ENCODE measurements at places on chromosomes 3 and 15.

DNA sequence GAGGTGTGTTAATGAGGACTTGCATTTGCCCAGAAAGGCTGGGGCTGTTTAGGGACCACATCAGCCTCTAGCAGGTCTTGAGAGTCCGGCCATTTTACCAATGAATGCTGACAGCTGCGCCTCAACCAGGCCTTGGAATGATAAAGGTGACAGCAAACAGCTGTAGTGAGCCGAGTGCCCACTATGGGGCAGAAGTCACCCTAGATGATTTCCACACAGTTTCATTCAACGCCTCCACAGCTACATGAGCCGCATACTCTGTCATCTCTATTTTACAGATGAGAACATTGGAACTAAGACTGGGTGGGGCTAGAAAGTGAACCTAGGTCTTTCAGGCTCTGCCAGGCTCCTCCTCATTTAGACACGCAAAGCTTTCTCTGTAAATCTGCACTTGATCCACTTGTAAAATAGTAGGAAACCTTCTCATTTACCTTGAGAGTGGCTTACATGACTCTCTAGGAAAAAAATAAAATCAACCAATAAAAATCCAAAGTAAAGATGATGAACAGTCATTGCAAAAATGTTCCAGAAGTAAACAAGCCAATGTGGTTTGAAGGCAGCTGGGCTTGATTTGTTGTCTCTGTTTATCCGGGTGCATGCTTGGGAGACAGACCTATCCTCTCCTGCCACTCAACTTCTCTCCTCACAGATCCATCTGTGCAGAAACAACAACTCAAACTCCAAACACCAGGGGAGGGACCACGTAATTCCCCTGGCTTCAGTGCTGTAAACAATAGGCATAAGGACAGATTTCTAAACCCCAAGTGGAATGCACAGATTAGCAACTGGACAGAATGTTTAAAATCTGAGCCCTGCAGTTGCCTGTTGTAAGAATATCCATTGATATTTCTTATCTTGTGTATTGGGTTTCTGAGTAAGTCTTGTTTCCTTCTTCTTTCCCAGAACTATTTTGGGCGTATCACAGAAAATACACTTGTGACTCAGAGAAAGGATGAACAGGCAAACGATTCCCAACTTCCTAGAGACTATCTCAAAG is 31.5 kb upstream of the LDHAL6B start:
- peak; percentile 57 for DNase-seq

- no peak for DNase-seq
Observed at GRCh38 chr15:33846862-33847261, 121.4 kb upstream of the CHRM5 start.

DNA sequence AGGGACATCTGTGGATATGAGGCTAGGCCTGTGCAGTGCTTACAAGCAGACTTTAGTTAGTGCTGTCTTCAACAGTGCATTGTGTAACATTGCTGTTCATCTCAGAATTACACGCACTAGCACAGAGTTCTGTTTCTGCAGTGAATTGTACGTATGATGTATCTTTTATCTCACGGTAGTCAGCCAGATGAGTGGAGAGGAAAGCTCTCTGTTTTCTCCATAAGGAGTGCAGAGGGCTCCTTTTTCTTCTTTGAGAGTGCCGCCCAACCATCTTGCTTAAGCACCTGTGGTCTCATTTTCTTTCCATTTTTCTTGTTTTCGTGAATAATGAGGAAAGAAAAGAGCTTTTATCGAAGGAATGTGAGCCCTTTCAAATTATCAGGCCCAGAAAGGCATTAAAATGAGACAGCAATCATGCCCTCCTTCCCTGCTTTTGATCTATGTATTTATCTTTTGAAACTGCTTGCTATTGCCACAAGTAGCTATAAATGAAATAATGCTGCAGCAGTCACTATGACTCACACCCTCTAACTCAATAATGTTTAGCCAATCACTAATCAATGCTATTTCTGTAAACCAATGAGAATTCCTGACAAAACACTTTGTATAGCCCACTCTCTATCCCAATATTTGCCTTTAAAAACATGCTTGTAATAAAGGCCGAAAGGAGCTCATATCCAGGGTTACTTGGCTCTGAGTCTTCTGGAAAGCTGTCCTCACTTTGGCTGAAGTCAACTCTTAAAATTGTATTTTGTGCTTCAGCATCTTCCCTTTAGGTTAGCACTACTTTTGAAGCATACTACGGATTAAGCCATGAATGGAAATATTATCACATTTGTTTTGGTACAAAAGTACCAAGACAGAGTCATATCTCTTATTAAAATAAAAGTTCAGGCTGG is 226.0 kb upstream of the P2RY1 start:
- no peak for DNase-seq

- DNase-seq = no peak
Observed at GRCh38 chr3:36063992-36064391, 316.3 kb upstream of the STAC start.

DNA sequence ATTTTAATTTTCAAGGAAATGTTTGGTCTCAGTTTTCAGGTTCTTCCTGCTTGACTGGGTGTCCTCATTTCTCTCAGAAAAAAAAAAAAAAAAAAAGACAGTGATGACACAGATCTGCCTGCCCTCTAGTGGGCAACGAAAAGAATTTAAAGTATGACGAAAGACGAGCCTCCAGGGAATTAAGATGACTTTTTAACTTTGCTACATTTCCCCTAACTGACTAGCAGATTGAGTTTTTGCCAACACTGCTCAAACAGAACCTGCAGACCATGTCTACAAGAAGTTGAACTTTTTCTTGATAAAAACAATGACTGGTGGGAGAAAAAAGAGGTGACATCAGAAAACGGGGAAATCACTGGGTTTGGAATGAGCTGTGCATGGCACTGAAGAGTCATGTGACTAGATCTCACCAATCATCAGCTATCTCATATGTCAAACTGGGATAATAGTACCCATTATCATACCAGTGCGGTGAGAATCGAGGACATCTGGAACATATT is 40.8 kb downstream of the EOMES start:
- no peak for DNase-seq

DNA sequence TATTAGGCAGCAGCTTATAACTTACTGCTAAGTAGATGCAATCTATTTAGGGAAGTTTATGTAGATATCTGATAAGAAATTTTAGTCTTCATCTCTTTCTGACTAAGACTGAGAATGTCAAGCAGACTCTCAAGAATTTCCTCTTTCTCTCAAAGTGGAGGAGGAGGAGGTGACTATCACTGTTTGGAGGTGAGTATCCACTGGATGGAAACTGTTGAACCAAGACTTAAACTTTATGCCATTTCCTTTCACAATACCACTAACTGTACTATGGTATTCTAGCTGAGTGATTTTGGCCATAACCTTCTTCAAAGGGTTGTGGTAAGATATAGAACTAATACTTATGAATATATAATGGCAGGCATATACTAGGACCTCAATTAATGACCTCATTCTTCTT is 64.6 kb downstream of the TPRG1 start:
- DNase-seq = no peak

- no peak for DNase-seq
Observed at GRCh38 chr15:69422336-69422895, 8.3 kb downstream of the KIF23 start.

DNA sequence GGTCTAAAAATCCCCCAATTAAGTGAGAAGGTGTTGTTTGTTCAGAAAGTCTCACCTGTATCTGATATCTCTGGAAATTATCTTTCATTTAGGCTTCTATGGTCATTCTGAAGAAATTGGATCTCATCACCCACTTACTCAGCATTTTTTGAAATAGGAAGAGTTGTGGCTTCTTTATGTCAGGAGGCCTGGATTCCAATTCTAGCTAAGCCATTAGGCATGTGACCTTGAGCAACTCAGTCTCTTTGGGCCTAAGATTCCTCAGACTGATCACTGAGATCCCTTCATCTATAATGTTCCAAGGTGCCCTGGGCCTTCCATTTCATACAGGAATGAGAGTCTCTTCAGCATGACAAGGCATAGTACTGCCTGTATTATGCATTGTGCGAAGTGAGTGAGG is 70.3 kb downstream of the ARHGEF26 start:
- no peak for DNase-seq

DNA sequence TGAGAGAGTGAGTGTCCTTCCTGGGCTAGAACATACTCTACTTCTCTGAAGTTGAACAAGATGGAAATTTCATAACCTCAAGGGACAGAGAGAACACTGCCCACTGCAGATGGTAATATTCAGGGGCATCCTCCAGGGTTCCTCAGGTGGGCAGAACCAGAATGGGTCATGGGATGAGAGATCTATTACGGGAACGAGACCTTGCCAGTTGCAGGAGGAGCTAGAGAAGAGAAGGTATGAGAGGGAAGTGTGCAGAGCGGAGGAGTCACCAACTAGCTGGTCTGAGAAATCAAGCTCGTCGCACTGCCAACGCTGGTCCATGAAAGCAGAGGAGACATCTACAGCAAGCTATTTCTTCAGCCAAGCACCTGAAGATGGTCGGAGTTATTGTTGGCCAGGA is 184.7 kb downstream of the TJP1 start:
- DNase-seq = no peak

DNA sequence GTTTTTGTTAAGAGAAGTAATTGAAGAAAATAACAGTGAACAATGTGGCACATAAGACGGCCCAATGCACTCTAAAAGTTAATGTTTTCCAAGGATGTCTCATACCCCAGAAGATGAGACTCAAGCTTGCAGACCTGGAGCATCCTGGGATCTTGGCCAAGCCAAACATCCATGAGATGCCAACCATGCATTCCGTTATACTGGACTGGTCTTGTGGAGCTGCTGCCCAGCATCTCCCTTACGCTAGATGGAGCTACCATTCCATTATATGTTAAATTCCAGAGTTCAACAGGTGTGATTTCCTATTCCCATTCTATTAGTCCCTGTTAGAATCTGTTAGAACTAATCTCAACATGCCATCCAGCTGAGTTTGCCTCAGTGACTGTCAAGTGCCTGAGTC is 181.8 kb downstream of the PDCD6IP start:
- DNase-seq = no peak

GRCh38 chr15:91703274-91703673 is 150.2 kb upstream of the SLCO3A1 start:
- DNase-seq = no peak

DNA sequence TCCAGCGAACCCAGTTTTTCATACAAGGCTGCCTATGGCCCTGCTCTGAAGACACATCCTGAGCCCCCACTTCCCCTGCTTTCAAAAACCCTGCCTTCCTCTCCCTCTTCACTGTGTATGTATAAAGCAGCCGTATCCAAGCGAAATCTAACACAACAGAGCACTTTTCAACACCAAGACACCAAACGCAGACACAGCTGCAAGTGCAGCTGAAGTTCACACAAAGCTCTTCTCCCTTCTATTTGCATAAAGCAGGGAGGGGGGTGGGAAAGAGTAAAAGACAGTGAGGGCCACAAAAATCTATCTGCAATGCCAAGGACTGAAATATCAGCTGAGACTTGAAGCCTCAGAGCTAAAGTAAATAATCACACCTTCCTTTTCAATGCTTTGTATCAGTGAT is 35.1 kb upstream of the CSPG5 start:
- no peak for DNase-seq

- no peak for DNase-seq
Observed at GRCh38 chr3:132624790-132625189, 27.7 kb downstream of the ACKR4 start.

DNA sequence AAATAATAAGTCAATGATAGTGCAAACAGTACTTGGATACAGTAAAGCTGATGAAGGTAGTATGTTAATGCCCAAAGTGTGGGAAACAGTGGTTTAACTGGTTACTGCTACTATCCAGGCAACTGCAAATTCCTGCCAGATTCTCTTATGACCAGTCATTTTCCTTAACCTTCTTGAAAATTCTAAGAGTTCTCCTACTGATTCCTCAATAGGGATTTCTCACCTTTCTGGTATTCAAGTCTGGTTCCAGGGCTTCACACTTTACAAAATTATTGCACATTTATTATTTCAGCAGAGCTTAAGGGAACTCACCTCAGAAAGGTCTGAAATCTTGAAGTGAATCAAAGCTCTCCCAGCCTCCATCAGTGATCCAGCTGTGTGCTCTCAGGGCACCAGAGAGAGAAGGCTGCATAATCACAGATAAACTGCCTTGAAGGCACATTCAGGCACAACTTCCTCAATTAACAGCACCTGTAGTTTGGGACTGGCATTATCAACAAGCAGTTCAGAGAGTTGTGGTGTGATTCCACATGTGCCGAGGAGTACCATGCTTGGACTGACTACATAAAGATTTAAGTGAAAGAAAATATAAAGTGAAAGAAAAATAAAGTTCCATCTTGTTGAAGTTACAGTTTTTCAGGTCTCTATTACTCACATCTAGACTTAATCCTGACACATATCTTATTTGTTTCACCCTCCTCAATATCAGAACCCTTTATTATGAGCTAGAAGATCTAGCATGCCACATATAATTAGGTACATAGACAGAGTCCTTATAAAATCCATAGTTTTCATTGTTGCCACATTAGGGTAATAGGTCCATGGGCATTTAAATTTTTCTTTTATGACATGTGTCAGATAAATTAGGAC is 59.5 kb upstream of the TIPARP start:
- DNase-seq = no peak

- DNase-seq = peak; percentile 24
Observed at GRCh38 chr3:51539291-51539941, 897 bp downstream of the RAD54L2 start.

DNA sequence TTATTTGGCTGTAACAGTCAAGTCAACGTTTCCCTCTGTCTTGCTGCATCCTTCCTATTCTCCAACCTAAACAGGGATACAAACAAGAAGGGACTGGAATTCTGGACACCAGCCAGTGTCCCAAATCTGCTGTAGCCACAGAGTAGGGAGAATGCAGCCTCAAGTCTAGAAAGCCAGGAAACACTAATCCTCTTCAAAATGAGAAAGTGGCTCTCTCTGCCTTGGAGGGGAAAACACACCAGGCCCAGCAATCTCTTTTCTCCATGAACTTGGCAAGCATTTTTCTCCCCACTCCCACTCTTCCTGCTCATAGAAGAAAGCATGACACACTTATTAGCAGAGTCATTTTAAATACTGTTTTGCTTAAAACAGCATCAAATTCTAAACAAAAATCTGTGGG is 781.7 kb downstream of the SQOR start:
- no peak for DNase-seq

DNA sequence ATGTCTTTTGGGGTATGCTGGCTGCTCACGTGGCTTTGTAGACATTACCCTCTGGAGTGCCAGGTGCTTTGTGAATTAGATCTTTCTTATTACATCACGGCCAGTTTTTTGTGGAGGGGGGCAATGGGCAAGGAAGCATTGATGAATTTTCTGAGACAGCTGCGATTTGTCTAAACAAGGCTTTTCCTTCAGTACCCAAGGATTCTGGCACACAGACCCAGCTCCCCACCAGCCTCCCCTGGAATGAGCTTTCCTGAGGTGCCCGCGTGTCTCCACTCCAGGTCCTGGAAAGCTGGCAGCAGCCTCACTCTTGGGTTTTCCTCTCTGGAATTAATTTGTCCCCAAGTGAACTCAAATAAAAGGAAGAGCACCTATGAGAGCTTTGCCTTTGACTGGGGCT is 157.6 kb upstream of the CTDSPL start:
- DNase-seq = no peak

DNA sequence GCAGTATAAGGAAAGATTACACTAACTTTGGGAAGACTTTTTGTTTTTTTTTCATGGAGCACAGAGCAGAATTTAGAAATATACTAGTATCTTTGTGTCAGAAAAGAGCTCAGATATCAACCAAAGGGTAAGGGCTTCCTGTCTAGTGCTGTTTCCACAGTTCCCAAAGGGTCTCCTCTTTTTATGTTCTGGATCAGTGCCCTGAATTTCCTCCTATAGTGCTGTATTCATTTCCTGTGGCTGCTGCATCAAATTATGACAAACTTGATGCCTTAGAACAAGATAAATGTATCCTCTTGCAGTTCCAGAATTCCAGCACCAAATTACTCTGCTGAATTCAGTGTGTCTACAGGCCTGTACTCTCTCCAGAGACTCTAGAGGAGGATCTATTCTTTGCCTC is 219.8 kb upstream of the THRB start:
- no peak for DNase-seq

- DNase-seq = no peak
Observed at GRCh38 chr3:165751637-165752036, 85.6 kb downstream of the BCHE start.

Data from glutamatergic neuron (in vitro differentiated cells).